ENCODE measurements at places on chromosomes 7 and 10.
A peak's percentile ranks its signal among the peaks of the same experiment; 100 is the strongest.

DNA sequence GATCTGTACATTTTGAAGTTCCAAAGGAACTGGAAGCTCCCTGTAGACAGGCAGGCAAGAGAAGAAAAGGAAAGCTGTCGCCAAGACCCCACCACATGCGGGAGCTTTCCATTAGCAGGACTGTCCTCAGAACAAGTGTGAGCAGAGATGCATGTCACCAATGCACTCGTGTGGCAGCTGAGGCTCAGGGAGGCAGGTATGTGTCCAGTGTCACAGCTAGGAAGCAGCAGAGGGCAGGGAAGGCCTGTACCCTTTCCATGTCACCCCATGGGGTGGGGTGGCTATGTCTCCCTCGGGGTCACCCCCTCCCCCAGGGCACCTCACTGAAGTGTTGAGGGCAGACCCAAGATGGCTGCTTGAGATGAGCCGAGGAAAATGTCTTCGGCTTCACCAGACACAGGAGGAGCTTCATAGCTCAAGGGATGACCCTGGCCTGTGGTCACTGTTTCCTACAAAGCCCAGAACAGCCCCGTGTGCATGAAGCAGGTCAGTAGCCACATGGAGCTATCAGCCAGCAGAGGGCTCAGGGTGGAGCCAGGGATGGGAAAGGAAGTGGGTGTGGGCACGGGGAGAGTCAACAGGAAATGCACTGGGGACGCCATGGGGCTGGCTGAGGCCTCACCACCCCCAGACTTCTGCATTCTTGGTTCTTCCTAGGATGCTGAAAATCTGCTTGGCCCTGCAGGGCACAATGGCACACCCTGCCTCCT, 96.6 kb downstream of the FAM53B start:
- DNase-seq = peak; percentile 69

DNA sequence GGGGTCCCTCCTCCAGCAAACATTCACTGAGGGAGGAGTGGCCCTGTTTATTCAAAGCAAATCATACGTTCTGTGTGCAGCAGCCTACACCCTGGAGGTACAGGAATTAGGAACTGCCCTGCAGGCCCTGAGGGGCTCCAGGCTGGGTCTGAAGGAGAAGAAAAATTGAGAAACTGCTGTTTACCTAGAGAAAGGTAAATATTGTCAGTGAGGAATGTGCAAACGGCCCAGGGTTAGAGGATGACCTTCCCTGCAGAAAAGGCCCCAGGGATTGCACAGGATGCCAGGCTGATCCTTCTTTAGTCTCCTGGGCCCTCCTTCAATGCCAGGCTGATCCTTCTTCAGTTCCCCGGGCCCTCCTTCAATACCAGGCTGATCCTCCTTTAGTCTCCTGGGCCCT, 5.7 kb downstream of the CALML5 start:
- DNase-seq = no peak

DNA sequence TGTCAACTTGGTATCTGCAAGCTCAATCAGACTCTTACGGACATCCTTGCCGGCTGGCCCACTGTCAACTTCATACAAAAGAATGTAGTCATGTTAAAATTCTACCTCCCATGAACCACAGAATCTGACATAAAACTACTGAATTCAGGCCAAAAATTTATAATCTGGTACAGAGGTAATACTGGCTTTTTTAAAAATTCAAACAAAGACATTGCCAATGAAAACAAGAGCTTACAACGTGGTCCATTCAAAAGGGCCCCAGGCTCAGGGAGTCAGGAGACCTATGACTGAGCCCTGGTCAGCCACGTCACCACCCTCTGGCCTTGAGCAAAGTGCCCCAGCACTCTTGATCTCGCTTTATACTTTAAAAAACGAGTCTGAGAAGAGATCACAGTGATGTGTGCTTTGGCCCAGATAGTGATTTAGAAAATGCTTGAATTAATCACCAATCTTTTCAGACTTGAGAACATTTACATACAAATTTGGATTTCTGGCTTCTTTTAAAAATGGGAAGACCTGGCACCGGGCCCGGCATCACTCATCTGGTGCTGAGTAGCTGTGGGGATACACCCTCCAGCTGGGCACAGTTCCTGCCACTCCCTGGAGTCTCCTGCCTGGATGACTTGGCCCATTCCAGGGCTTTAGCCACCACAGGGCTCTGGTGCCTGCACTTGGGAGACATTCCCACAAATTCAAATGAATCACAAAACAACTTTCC, 94.1 kb downstream of the PIP4K2A start:
- DNase-seq = peak; percentile 31

DNA sequence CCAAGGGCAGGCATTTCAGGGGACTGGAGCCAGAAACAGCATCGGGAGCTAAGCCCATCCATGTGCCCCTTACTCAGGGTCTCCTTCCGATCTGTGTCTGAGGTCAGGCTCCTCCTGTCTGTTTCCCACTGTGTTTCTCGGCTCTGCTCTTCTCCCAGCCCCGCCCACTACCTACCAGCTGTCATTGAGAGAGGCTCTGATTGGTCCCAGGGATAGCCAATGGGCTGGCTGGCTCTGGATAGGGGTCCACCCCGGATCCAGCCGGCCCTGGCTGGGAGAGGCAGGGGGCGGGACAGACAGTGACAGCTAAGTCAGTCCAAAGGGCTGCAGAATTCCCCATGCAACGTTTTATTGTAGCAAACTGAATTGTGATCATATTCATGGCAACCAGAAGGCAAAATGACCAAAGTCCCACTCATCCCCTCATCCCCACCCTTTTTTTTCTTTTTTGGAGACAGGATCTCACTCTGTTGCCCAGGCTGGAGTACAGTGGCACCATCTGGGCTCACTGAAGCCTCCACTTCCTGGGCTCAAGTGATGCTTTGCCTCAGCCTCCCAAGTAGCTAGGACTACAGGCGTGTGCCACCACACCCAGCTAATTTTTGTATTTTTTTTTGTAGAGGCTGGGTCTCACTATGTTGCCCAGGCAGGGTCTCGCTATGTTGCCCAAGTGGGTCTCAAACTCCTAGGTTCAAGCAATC, 76.3 kb downstream of the CLIP2 start:
- no peak for DNase-seq

- no peak for DNase-seq
Observed at GRCh38 chr7:2289111-2289586, 25.1 kb downstream of the SNX8 start.

DNA sequence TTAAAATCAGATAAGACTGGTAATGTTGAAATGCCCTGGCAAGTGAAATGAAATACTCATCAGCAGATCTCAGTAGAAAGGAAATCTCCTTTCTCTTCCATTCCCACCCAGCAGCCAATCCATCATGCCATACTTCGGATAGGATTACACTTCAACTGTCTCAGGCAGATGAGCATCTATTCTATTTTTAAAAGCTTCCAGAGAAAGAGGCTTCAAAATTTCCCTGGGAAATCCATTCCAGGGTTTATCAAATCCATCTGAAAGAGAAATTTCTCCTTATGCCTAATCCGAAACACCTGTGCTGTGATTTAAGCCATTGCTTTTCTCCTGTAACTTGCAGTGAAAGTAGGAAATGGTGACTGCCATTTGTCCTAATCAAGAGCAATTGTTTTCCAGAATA, 60.4 kb upstream of the RAPGEF5 start:
- no peak for DNase-seq

DNA sequence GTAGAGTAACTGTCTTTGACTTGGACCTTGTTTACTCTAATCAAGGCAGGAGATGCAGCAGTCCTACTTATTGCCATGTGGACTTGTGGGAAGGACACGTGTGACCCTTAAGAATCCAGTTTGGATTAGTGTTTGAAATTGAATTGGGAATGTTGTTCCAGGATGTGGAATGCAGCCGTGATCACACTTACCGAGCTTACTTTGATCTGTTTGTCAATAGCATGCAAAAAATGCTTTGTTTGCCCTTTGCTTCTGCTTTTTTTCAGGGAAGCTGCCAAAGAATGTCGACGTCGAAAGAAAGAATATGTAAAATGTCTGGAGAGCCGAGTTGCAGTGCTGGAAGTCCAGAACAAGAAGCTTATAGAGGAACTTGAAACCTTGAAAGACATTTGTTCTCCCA, 84.7 kb downstream of the CREM start:
- no peak for DNase-seq

- DNase-seq = no peak
Observed at GRCh38 chr7:106615808-106616707, 44.9 kb downstream of the CCDC71L start.

DNA sequence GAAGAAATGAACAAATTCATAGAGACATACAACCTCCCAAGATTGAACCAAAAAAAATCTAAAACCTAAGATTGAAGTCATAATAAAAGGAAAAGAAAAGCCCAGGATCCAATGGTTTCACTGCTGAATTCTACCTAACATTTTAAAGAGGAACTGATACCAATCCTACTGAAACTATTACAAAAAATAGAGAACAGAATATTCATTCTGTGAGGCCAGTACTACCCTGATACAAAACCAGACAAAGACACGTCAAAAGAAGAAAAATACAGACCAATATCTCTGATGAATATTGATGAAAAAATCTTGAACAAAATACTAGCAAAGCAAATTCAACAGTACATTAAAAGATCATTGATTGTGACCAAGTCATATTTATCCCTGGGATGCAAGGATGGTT, 128.5 kb upstream of the STEAP1 start:
- DNase-seq = no peak

DNA sequence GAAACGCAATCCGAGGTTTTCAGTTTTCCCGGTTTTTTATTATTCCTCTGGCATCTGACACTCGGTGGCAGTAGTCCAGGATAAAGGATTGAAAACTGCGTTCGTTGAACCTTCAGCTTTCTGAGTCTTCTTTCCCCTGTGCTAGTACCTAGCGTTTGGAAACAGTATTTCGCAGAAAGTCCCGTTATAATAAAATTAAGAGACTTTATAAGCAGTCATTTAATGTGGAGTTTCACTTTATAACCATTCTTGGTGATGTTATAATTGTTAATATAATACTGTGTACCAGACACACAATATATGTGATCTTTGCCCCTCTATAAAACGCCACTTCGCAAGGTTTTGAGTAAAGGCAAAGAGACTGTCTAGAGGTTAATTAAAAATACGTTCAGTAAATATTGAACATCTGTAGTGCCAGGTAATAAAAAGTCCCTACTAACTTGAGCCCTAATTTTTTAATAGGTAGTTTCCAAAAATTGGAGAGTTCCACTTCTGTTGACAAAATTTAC, 874 bp downstream of the CISD1 start:
- DNase-seq = no peak

DNA sequence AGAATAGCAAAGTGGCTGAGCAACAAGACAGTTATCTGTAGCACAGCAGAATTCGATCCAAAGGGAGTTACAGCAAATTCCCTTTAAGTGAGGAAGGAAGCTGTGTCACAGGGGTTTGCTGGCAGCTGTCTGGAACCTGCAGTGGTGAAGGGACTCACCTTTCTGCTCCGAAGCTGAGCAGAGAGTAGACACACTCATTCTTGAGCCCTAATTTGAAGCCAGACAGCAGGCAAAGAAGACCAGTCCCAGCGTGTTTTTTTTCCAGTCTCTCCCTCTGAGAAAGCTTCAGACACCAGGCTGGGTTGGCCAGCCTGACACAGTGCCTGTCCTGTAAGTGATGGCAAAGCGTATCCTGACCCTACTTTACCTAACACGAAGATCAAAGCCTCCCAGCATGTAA, 210.7 kb downstream of the TRIL start:
- DNase-seq = no peak

- DNase-seq = no peak
Observed at GRCh38 chr10:27671821-27672220, 73.8 kb downstream of the MKX start.

- DNase-seq = no peak
Observed at GRCh38 chr10:77531441-77532001, 106.1 kb downstream of the KCNMA1 start.

- no peak for DNase-seq
Observed at GRCh38 chr7:46150202-46150601, 229.1 kb upstream of the IGFBP3 start.

GRCh38 chr10:1963341-1963740, 226.0 kb upstream of the ADARB2 start:
- DNase-seq = no peak

DNA sequence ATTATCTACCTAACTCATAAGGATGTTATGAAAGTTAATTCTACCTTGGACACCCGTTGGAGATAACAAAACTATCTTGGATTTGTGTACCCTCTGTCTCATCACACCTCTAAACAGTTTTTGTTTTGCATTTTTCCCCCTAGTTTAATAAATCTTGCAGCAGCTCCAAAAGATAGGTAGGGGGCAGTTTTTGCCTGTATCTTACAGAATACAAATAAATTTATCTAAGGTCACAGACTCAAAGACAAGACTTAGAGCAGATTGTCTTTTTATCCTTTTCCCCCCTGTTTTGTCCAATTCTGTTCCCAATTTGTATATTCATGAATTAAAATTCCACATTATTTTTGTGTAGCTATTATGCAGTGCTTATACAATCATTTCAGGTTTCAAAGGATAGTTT, 5.0 kb upstream of the SORCS1 start:
- DNase-seq = no peak

GRCh38 chr10:91519899-91520514, 109.9 kb downstream of the HECTD2 start:
- DNase-seq = no peak

DNA sequence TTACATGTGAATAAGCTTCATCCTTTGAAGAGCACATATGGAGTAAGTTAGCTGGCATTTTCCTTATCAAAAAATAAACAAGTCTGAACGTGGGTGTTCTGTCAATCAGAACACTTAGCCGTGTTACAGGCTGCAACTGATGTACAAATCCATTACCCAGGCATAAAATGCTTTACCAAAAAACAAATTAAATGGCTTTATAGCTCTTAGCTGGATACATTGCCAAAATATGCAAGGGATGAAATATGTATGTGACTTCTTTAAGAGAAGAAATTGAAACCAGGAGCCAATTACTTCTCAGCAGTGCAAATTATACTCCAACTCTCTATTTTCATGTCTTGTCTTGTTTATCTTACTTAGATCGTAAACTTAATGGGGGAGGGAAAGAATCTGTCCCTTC, 214.8 kb downstream of the DGKB start:
- no peak for DNase-seq

DNA sequence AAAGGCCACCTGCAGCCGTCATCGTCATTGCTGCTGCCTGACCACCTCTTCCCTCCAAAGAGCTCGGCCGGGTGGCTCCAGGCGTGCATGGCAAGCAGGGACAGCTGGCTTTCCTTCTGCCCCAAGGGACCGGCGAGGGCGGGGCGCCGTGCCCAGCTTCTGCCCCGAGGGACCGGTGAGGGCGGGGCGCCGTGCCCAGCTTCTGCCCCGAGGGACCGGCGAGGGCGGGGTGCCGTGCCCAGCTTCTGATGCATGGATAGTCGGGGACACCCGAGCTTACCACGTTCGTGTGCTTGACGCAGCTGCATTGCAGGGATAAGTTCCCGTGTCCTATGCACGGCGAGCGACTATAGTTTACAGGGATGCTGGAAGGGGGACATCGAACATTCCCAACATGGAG, 27.0 kb downstream of the CFAP46 start:
- DNase-seq = no peak

DNA sequence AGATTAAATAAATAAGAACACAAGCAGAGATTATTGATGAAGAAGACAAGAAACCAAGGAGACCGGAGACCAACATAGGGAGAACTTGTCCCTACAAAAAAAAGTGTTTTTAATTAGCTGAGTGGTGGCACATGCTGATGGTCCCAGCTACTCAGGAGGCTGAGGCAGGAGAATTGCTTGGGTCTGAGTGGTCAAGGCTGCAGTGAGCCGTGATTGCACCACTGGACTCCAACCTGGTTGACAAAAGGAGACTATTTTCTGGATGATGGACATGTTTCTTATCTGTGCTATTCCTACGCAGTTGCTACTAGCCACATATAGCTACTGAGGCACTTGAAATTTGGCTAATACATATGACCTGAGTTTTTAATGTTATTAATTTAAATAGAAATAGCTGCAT, 9.7 kb downstream of the IKZF5 start:
- no peak for DNase-seq
